ENCODE measurements at places on chromosomes 16 and 17.

DNA sequence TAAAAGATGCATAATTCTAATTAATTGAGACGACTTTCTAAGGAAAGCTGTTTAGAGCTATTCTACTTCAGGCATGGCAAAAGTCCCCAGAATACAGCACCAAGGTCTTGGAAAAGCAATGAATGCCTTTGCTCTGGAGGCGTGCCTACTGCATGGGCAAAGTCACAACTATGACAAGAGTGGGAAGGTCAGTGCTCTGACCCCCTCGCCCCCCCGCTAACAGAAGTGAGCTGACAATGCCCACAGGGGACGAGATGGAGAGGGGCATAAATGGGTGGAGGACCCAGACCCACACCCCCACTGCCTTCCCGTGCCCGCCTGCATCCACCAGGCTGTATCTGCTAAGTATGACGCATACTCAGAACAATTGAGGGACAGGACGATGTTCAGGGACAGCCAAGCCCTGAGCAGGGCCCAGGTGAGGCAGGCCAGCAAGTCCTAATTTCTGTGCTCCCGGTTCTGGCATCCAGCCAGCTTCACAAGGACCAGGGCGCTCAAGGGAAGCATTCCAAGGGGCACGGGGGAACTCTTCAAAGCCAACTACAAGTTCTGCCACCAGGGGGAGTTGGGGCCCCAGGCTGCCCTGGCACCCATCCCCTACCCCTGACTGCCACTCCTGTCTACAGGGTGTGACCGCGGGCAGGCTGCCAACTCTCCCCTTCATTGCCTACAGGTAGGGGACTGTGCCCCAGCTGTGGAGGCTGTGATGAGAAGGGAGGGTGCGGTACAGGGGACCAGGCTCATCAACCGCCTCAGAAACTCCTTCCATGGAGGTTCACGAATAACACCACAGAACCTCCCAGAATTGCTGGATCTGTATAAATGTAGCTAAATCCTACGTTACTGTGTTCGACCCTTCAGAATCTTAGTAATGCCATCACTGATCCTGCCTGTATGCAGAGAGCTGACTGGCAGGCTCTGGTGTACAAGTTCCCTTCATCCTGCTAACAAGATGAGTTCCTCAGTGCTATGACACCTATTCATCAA is 20.8 kb downstream of the NPRL3 start:
- peak; percentile 12 for DNase-seq

DNA sequence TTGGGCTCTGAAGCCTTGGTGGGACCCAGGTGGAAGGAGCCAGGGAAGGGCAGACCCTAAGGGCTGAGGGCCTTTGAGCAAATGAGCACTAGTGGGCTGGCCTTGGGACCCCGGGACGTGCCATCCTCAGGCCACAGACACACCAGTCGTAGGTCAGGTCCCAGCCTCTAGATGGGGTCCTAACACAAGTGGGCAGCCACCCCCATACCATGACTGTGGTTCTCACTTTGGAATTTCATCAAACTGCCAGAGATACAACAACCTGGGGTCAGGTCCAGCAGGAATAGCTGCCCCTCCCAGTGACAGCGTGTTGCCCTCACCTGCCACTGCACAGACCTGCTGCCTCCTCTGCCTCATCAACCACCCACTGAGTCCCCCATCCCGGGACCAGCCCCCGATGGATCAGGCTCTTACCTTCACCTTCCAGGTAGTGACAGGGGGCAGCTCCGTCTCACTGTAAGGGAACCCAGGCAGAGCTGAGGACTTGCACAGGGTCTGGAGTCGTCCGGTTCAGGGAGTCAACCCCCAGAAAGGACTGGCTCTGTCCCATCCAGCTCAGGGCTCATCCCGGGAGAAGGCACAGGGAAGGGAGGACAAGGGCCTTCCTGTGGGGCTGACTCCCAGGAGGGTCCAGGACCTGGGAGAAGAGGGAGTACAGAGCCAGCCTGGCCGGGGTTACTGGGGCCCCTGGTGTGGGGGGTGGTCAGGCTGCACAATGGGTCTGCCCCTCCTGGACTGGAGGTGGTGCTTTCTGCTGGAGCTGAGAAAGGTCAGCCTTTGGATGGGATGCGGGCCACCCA is 40.0 kb downstream of the LGALS9 start:
- DNase-seq = no peak

- no peak for DNase-seq
Observed at GRCh38 chr16:70457446-70458166, 3.2 kb downstream of the FCSK start.

DNA sequence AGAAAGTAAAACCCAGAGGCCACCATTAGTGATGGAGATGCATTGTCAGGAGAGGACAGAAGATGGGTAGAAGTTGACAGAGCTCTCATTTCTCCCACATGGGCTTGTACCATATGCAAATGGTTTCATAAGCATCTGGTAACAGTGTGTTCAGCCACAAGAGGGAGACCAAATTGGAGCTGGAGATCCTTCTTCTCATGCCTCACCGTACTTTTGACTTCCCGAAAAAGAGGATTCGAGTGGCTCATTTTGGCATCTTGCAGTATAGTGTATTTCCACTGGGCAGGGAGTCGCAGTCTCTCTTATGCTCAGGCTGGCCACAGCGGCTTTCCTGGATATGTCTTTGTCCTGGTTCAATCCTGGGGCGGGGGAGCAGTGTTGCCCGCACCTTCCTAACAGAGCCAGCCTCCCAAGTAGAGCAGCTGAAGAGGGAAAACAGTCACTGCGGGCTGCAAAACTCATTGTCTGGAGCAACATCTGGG is 23.8 kb downstream of the TBC1D3B start:
- DNase-seq = no peak

GRCh38 chr17:19883537-19884215 is 15.9 kb upstream of the ULK2 start:
- no peak for DNase-seq

All from NCI-H226 (cell line).